ENCODE measurements at places on chromosomes 7 and 10. TPM values are rescaled to one million over a fixed set of nuclear protein-coding genes. Genes with fewer than 3 reads are reported as not detected.
A peak's percentile ranks its signal among the peaks of the same experiment; 100 is the strongest.

- DNase-seq, result no peak
- no peaks in the 10 kb centered on the region for H3K27me3 ChIP-seq
- H3K4me3 ChIP-seq, result no peak overlapping the region
- H3K4me1 ChIP-seq, result no peaks in the 10 kb centered on the region
These were observed 331.9 kb upstream of the NUPR2 start for GRCh38 chr7:56447864-56448693.

DNA sequence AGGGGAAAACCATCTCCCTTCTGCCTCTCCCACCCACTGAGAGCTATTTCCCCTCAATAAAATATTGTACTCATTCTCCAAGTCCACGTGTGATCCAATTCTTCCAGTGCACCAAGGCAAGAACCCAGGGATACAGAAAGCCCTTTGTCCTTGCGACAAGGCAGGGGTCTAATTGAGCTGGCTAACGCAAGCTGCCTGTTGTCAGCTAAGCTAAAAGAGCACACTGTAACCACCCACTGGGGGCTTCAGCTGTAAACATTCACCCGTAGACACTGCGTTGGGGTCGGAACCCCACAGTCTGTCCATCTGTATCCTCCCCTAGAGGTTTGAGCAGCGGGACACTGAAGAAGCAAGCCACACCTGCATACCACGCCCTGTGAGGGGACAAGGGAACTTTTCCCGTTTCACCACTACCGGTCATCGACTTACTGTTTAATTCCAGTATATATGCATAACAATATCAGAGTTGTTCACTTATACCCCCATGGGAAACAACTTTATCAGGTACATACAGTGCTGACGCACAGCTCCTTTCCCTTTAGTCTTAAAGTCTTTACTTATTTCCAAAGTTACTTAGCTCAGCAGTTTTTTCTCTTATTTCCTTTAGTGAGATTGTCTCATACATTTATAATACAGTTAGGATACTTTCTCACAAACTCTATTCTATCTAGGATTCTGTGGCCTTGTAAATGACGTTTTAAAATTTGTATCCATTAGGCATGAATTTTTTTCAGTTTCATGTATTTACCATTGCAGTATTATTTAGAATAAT, 721.6 kb downstream of the ANKRD7 start:
- H3K4me3 ChIP-seq, result no peak overlapping the region
- no peak overlapping the region for H3K27ac ChIP-seq
- DNase-seq, result no peak
- peaks cover 6% of the 10 kb centered on the region for H3K4me1 ChIP-seq

DNA sequence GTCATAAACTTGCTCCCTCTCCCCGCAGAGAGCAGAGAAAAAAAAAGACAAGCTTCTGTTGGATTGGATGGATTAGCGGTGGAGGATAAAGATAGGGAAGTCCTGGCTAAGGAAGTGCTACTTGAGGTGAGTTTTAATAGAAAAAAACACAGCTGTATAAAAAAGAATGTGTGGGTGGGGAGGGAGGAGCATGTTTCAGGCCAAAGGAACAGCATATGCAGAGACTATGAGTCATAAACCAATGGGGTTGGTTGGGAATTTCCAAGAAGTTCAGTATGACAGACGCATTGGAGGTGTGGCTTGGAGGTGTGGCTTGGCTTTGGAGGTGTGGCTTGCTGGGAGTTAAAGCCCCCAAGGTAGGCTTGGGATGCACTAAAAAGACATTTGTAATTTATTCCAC, 103.0 kb upstream of the LSM8 start:
- H3K4me3 ChIP-seq, result no peak overlapping the region
- H3K36me3 ChIP-seq, result no peaks in the 10 kb centered on the region
- H3K4me1 ChIP-seq, result no peaks in the 10 kb centered on the region
- no peak for DNase-seq

DNA sequence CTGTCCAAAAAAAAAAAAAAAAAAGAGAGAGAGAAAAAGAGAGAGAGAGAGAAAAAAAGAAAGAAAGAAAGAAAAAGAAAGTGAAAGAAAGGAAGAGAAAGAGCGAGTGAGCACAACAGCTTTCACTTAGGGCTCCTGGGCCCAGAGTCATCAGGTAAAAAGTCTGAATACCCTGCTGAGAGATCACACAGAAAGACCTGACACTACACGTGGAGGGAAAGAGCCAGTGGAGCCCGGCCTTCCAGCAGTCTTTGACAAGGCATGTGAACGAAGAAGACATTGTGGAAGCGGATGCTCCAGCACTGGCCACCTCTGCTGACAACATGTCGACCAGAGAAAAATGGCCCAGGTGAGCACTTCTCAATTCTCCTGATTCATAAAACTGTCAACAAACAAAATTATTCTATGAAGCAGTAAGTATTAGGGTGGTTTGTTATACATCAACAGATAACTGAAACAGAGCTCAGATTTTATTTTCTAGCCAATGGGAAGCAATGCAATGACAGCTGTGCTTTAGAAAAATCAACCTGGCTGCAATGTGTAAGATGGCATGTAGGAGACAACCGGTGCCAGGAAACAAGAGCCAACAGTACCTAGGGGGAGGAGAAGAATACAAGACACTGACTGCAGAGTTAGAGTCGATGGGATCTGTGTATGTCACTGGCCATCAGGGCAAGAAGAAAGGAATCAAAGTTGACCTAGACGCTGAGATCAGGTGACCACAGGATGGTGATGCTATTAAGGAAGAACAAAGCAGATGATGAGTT, 4.4 kb downstream of the RNF216 start:
- peak overlapping the region; percentile 15 for H3K4me3 ChIP-seq
- DNase-seq, result no peak
- H3K4me1 ChIP-seq, result peaks cover 23% of the 10 kb centered on the region
- no peak overlapping the region for H3K27ac ChIP-seq
- H3K36me3 ChIP-seq, result peaks cover 6% of the 10 kb centered on the region

DNA sequence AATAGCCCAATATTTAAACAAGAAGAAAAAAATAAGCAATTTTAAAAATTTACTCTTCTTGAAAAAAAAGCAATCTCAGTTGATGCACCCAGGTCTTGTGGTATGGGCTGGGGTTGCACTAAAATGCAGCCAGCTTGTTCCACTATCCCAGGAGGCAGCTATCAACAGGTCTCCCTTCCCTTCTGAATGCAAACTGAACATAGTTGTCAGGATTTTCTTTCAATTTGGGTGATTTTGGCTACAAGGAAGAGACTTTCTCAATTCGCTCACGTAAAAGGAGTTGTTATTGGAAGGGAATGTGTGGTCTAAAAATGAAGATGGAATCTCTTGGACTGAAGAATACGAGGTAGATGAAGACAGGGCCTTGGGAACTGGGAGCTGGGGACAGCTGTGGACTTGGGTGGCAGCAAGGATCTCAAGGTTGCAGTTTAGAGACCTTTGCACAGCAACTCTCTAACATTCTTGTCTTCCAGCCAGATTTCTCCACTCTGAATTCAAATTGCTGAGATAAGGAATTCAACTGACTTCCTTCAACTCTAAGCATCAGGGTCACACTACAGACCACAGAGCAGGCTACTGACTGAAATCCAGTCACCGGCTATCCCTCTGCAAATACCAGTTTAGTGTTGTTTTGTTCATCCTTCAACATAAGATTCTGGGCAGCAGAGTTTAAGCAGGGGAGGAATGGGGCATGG, 3.1 kb upstream of the TMEM26 start:
- DNase-seq, result no peak
- H3K4me3 ChIP-seq, result no peak overlapping the region
- H3K36me3 ChIP-seq, result no peaks in the 10 kb centered on the region
- H3K27ac ChIP-seq, result no peak overlapping the region
- H3K4me1 ChIP-seq, result peaks cover 10% of the 10 kb centered on the region

The FKBP6 gene
- total RNA-seq, result not detected
